ENCODE measurements at places on chromosomes 4 and X.

DNA sequence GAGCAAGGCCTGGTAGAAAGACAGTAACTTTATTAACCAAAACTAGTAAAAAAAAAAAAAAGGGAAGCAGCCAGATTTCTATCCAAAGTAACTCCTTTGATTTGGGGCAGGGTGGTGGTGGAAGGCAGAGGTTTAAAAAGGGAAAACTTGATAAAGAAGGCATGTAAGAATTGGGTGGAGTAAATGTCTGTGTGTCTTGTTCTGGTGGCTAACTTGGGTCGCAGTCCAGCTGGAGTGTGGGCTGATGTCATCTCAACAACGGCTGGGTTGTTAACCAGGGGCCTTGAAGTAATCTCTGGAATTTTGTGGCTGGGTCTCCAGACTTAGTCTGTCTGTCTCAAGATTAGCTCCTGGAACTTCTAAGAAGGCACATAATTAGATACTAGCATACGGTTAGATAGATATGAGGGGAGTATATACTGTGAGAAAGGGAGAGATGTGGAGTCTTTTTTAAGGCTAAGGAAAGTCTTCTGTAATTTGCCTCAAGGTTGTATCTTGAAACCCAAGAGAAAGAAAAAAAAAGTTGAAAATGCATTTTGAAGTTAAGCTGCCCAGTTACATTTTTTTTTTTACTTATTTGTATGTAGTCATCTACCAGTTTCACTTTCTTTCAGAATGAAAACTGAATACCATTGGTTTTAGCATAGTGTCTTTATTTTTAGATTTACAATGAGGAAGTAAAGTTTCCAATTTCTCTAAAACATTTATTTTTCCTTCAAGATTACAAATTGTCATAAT lies 48.3 kb downstream of the MTHFD2L start:
- DNase-seq, result no peak

DNA sequence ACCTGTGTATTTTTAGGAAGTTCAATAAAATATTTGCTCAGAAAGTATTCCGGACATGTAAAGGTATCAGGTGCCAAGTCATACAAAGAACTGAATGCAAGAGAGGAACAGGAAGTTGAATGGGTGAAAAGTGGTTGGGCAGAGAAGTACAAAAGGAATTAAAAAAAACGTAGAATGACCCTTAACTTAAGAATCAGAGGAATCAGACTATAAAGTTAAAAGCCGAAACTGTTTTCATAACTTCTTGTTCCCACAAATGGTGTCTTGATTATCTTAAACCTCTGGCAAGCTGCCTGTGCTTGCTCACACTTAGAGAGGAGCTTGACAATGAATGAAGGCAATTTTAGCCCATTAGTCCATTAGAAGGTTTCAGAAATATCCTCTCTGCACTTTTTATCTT lies 81.6 kb upstream of the HHIP start:
- no peak for DNase-seq

- DNase-seq, result no peak
Observed at GRCh38 chrX:2965965-2966364, 36.8 kb upstream of the ARSD start.

DNA sequence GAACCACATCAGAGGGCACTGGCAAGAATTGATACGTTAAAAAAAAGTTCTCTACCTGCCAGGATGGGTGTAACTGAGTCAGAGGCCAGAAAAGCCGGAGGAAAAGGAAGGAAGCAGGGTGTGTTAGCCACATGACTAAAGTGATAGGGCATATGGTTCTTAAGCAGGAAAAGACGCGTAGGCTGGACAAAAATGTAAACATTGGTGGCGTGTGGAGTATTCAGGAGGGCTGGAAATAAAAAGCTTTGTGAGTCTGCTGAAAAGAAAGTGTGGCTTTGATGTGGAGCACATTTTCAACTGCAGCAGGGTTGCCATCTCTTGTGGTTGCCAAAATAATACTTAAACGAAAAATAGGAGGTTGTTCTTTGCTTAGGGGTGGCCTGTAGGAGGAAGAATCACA lies 186.5 kb upstream of the RPL34 start:
- no peak for DNase-seq

GRCh38 chrX:37060999-37061398 lies 52.8 kb downstream of the FAM47C start:
- DNase-seq, result peak; percentile 15

All from putamen (tissue), 1 donor.